Calu3 (cell line): ENCODE measurements at places on chromosomes 5 and 9. TPM values are rescaled to one million over a fixed set of nuclear protein-coding genes. Genes with fewer than 3 reads are reported as not detected.

Gene C5
- 9.2 and 12.3 TPM in 2 replicates for total RNA-seq

GRCh38 chr5:81626524-81626923 is 124.4 kb downstream of the SSBP2 start:
- peak overlapping the region; percentile 18 for H3K4me3 ChIP-seq
- H3K4me1 ChIP-seq: peaks cover 25% of the 10 kb centered on the region
- no peaks in the 10 kb centered on the region for H3K36me3 ChIP-seq
- DNase-seq: peak; percentile 74
- H3K27ac ChIP-seq: peak overlapping the region; percentile 55

GRCh38 chr9:90180381-90180780 is 462.2 kb downstream of the DIRAS2 start:
- no peak for DNase-seq
- no peaks in the 10 kb centered on the region for H3K36me3 ChIP-seq
- no peaks in the 10 kb centered on the region for H3K4me1 ChIP-seq
- no peak overlapping the region for H3K27ac ChIP-seq
- no peak overlapping the region for H3K4me3 ChIP-seq

GRCh38 chr9:21443849-21444625 is 3.8 kb downstream of the IFNA1 start:
- H3K27me3 ChIP-seq: no peaks in the 10 kb centered on the region
- no peaks in the 10 kb centered on the region for H3K4me1 ChIP-seq
- DNase-seq: no peak
- H3K36me3 ChIP-seq: no peaks in the 10 kb centered on the region
- H3K4me3 ChIP-seq: no peak overlapping the region
- H3K27ac ChIP-seq: no peak overlapping the region

GRCh38 chr9:99592834-99593574 is 228.7 kb upstream of the NR4A3 start:
- H3K27me3 ChIP-seq: no peaks in the 10 kb centered on the region
- no peak for DNase-seq
- H3K4me3 ChIP-seq: no peak overlapping the region
- no peak overlapping the region for H3K27ac ChIP-seq
- H3K4me1 ChIP-seq: no peaks in the 10 kb centered on the region
- H3K36me3 ChIP-seq: no peaks in the 10 kb centered on the region

- peak; percentile 70 for DNase-seq
- peak overlapping the region; percentile 68 for H3K4me3 ChIP-seq
- peaks cover 8% of the 10 kb centered on the region for H3K27me3 ChIP-seq
- H3K27ac ChIP-seq: peak overlapping the region; percentile 91
- H3K4me1 ChIP-seq: peaks cover 51% of the 10 kb centered on the region
- H3K36me3 ChIP-seq: peaks cover 54% of the 10 kb centered on the region
These were observed 5.3 kb upstream of the TRIM41 start for GRCh38 chr5:181217803-181218062.

- no peak overlapping the region for H3K27ac ChIP-seq
- H3K27me3 ChIP-seq: peaks cover 100% of the 10 kb centered on the region
- no peaks in the 10 kb centered on the region for H3K36me3 ChIP-seq
- H3K4me1 ChIP-seq: no peaks in the 10 kb centered on the region
- no peak for DNase-seq
These were observed 95.0 kb upstream of the DAP start for GRCh38 chr5:10856071-10856470.

- no peaks in the 10 kb centered on the region for H3K27me3 ChIP-seq
- H3K27ac ChIP-seq: no peak overlapping the region
- no peaks in the 10 kb centered on the region for H3K4me1 ChIP-seq
- DNase-seq: no peak
- no peak overlapping the region for H3K4me3 ChIP-seq
- no peaks in the 10 kb centered on the region for H3K36me3 ChIP-seq
These were observed 238.8 kb upstream of the DMRT1 start for GRCh38 chr9:602716-603115.

DNA sequence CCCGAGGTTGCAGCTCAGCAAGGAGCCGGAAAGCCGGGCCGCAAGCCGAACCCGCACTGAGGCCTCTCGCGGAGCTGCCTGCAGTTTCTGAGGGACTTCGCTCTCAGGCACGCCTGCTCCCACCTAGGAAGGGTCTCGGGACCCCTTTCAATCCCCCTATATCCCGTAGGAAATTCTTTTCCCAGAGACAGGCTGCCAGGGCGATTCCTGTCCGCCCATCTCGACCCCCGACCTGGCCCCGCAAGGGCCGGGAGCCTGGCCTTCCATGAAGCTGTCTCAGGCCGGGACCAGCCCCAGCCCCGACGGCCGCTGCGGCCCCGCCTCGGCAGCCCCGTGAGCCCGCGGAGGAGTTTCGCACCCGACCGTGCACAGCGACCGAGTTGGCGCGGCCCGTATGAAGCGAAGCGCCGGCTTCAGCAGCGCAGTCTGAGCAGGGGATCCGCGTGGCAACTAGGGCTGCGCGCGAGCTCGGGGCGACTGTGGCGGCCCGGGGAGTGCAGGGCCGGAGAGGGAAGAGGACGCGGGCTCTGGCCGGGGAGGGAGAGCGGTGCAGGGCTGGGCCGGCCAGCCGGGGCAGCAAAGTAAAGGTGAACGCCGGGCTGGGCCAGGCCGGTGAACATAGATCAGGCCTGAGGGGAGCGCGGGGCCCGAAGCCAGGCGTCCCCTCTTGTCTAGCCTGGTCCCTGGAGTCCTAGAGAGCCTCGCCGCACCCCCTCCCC is 977 bp upstream of the PRDM12 start:
- H3K27me3 ChIP-seq: peaks cover 79% of the 10 kb centered on the region
- H3K27ac ChIP-seq: no peak overlapping the region
- peak overlapping the region; percentile 7 for H3K4me3 ChIP-seq
- no peak for DNase-seq

- no peaks in the 10 kb centered on the region for H3K36me3 ChIP-seq
- DNase-seq: no peak
- no peaks in the 10 kb centered on the region for H3K4me1 ChIP-seq
- H3K27ac ChIP-seq: no peak overlapping the region
- no peaks in the 10 kb centered on the region for H3K27me3 ChIP-seq
These were observed 20.2 kb downstream of the NIPSNAP3B start for GRCh38 chr9:104784098-104784497.
